ENCODE measurements at places on chromosomes 13 and 19.

DNA sequence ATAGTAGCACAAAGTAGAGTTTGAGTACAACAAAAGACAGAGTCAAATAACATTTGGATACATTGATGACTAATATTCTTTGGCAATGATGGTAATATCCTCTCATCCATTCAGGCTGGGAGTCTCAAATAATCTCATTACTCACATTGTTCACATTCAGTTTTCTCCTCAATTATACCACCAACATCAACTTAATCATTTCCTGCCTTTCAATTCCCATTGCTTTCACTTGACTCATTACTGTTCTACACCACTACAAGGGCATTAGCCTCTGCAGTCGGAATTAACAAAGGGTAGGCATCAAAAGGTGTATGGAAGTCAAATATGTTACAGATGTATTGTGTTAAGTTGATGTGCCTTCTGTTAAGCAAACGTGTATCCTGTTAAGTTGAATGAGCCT is 518.4 kb upstream of the SLITRK1 start:
- DNase-seq, result no peak

- no peak for DNase-seq
Observed at GRCh38 chr13:40801255-40802217, 12.1 kb downstream of the SLC25A15 start.

DNA sequence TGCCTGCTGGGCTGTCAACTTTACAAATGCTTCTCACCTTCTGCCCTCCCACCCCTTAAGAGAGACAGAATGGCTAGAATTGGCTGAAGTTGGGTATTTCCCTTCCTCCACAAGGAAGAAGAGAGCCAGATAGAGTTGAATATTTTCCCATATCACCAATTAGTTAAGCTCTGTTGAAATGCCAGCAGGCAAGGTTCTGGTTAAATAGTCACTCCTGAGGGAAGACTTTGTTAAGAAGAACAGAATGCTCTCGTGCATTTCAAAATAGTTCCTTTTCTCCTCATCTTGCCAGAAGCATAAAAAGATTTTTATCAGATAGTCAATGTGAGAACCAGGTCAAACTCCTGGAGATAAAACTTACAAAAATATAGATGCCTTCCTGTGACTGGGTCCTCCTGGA is 2857.0 kb upstream of the PCDH20 start:
- no peak for DNase-seq

GRCh38 chr13:28329395-28330158 is 165.4 kb downstream of the FLT1 start:
- no peak for DNase-seq

DNA sequence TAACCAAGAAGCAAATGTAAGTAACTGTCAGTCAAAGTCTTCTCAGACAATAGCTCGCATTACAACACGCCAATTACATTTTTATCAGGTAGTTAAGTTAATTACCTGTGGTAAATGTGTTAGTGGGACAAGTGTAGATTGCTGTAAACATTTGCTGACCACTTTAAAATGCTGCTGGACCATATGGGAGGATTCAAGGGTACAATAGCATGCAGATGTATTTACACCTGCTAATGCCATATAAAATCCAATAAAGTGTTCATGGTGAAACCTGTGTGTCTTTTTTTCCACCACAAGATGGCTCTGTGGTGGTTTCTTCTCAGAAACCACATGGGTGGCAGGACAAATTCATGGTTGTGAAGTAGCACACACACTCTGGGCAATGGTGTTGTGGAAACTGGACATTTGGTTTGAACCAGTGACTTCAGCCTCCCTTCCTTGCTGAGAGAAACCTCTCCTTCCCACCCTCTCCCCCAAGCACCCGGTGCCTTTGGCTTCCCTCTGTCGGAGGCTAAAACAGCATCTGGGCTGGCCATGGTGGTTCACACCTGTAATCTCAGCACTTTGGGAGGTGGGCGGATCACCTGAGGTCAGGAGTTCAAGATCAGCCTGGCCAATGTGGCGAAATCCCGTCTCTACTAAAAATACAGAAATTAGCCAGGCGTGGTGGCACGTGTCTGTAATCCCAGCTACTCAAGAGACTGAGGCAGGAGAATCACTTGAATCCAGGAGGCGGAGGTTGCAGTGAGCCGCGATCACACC is 18.1 kb upstream of the GTF3A start:
- no peak for DNase-seq

DNA sequence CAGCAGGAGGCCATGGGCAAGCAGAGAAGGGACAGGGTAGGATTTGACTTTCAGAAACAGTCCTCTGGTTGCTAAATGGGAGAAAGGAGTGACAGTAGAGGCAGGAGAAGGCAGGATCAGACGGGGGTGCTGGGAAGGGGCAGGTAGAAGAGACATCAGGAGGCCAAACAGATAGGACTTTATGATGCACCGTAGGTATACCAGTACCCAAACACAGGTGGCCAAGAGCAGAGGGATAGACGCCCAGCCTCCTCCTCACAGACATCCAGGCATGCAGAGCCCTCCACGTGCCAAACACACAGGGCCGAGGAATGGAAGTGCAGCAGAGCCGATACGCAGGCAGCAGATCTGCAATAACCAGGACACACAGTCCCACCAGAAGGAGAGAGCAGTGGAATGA is 1.3 kb upstream of the AXL start:
- no peak for DNase-seq

DNA sequence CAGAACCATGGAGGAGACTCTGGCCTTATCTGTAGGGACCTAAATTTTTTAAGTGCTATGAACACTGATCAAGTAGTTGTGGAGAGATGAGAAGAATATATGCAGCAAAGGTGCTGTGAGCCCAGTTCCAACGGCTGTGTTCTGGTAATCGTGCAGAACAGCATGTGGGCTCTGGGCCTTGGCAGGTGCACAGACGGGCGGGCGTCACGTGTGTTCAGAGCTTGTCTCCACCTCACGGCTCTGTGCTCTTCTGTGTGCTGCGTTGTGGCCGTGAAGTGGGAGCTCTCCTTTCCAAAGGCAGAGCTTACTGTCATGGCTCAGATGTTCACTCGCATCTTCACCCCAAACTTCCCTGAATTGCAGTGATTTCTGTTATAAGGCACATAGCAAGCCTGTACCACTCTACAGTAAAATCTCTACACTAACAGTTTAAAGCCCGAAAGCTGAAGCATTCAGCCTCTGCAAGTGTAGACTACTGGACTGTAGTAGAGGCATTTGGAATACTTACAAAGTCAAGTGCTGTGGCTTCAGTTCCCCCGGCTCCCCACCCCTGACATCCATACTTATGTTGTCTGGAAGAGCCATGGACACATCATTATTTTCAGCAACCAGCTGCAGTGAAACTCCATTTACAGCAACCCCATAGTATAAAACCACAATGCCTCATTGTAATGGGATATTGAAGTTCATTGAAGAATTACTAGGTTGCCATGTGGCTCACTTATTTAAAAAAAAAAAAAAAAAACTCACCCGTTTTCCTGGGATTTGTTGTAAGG is 27.5 kb upstream of the TEX29 start:
- DNase-seq, result no peak

GRCh38 chr19:58549664-58550361 is 5.1 kb downstream of the CHMP2A start:
- DNase-seq, result no peak

- no peak for DNase-seq
Observed at GRCh38 chr13:98785405-98785804, 32.9 kb upstream of the SLC15A1 start.

- no peak for DNase-seq
Observed at GRCh38 chr13:41402691-41403511, 54.4 kb upstream of the RGCC start.

GRCh38 chr13:45051315-45051714 is 62.0 kb downstream of the GPALPP1 start:
- no peak for DNase-seq

DNA sequence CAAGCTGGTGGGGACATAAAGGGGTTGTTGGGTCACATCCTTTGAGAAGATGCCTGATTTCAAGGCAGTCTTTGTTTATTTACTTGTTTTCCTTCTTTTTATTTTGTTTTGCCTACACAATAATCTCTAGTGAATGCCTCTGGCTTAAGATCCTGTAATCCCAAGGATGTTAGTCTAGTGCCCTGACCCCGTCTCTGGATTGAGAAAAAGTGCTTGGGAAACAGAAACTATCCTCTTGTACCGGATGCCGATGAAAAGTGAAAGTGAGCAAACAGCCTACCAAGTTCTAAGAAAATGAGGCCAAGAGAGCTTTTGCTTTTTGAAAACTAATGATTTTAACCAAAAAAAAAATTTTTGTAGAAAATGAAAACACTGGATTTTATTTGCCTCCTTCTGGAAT is 42.1 kb upstream of the C1QTNF9 start:
- no peak for DNase-seq

- peak; percentile 24 for DNase-seq
Observed at GRCh38 chr19:7917267-7918061, 2.7 kb upstream of the SNAPC2 start.

- DNase-seq, result no peak
Observed at GRCh38 chr13:42821437-42821836, 40.1 kb downstream of the FAM216B start.

DNA sequence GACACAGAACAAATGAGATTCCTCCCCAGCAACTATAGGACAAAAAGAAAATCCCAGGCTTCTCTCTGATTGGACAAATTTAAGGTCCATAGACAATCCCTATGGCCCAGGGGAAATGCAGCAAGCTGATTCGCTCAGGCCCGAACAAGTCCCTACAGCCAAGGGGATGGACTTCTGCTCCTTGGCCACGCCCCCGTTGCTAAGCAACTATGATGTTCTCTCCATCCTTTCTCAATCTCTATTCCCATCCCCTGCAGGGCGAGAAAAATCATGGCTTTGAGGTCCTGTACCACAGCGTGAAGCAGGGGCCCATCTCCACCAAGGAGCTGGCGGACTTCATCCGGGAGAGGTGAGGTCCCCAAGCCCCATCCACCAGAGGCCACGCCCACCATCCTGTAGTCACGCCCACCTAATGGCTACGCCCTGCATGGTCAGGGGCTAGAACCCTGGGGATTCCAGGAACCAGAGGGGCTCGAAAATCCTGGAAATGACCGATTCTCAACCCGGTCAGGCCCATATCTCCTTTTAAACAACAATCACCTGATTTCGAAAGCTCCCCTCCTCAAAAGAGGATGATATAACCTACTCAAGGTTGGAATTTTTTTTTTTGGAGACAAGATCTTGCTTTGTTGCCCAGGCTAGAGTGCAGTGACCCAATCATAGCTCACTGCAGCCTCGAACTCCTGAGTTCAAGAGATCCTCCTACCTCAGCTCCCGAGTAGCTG is 11.4 kb downstream of the FCHO1 start:
- DNase-seq, result no peak

- DNase-seq, result no peak
Observed at GRCh38 chr13:84315527-84315926, 433.3 kb upstream of the SLITRK1 start.

DNA sequence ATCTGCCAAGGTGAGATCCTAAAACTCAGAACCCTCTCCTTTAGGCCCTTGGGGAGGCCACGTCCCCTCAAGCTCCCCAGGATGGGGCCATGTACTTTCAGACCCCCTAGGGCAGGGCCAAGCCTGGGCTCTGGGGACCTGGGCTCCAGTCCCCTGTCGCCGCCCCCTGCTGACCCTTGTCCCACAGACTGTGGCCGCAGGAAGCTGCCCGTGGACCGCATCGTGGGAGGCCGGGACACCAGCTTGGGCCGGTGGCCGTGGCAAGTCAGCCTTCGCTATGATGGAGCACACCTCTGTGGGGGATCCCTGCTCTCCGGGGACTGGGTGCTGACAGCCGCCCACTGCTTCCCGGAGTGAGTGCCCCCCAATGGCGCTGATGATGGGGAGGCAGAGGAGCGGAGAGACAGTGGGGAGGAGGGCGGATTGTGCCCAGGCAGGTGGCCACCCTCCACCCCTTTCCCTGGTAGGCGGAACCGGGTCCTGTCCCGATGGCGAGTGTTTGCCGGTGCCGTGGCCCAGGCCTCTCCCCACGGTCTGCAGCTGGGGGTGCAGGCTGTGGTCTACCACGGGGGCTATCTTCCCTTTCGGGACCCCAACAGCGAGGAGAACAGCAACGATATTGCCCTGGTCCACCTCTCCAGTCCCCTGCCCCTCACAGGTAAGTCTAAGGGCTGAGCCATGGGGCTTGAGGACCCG is 18.8 kb downstream of the HPN start:
- no peak for DNase-seq

All from NCI-H1105 (cell line).